Activated CD4-positive, alpha-beta memory T cell treated with anti-CD3 and anti-CD28 coated beads for 36 hours (primary cell): ENCODE measurements at places on chromosomes 7 and 10. TPM values are rescaled to one million over a fixed set of nuclear protein-coding genes. Genes with fewer than 3 reads are reported as not detected.

GRCh38 chr10:101993651-101994200 is 62.2 kb downstream of the ARMH3 start:
- H3K36me3 ChIP-seq, result peaks cover 24% of the 10 kb centered on the region
- H3K27ac ChIP-seq, result no peak overlapping the region
- no peaks in the 10 kb centered on the region for H3K27me3 ChIP-seq
- peaks cover 9% of the 10 kb centered on the region for H3K4me1 ChIP-seq
- no peak for DNase-seq
- H3K4me3 ChIP-seq, result no peak overlapping the region

GRCh38 chr10:114649217-114649903 is 8.7 kb downstream of the ABLIM1 start:
- H3K36me3 ChIP-seq, result no peaks in the 10 kb centered on the region
- no peak for DNase-seq
- no peak overlapping the region for H3K4me3 ChIP-seq
- H3K4me1 ChIP-seq, result no peaks in the 10 kb centered on the region
- H3K27ac ChIP-seq, result no peak overlapping the region
- no peaks in the 10 kb centered on the region for H3K27me3 ChIP-seq

DNA sequence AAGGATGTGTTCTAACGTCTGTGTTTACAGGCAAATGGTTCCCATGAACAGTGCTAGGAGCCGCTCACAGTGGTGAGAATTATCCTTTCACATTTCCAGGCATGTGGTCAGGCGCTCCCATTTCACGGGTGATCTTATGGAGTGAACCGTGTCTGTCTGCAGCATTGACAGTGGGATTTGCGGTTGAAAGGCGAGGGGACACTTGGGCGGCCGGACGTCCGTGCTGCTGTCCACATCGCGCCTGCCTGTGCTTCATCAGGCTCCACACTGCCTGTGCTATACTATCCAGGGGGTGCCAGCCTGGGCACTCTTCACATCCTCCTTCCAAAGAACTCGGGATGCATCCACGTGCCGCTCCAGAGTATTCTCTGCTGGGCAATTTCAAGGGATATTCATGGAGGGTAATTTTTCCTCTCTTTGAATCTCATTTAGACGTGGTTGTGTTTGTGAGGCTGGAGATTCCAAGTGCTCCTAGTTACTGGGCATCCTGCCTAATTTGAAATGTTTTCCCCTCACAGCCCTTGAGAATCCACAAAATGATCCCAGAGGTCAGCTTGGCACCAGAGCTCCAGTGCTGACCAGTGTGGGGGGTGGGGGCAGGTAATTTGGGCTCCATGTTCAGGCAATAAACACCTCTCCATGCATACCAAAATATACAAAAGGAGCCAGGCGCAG is 61.9 kb upstream of the EBF3 start:
- no peak for DNase-seq
- H3K27me3 ChIP-seq, result no peaks in the 10 kb centered on the region
- no peak overlapping the region for H3K27ac ChIP-seq
- no peaks in the 10 kb centered on the region for H3K36me3 ChIP-seq
- no peaks in the 10 kb centered on the region for H3K4me1 ChIP-seq

SLC26A4 gene
- 7.1 TPM for total RNA-seq

SFRP5 gene
- not detected for total RNA-seq

GRCh38 chr7:7719236-7719635 is 829 bp upstream of the RPA3 start:
- peak overlapping the region; percentile 8 for H3K4me3 ChIP-seq
- H3K4me1 ChIP-seq, result peaks cover 17% of the 10 kb centered on the region
- H3K27me3 ChIP-seq, result no peaks in the 10 kb centered on the region
- H3K27ac ChIP-seq, result peak overlapping the region; percentile 45
- peaks cover 5% of the 10 kb centered on the region for H3K36me3 ChIP-seq

AGAP9 gene
- total RNA-seq, result 6.6 TPM

DNA sequence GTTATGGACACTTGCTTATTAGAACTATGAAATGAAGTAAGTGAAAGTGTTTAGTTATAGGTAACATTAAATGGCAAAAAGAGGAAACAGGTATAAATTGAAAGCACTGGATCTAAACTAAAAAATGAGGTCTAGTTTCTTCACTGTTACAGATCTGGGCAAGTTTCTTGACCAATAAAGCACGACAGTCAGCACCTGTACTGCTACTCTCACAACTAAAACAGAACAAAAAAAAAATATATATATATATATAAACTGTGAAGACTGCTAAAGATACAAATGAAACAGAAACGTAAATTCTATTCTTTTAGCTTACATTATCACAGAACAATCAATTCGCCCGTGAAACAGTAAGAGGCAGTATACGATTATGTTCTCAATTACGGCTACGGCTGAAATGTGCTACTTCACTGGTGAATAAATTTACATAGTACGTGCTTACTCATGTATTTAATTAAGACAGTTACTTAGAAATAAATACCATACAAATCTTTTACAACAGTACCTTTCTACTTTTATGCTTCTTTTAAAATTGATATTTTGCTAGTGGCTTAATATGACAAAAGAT is 4.2 kb downstream of the AHR start:
- peaks cover 32% of the 10 kb centered on the region for H3K4me1 ChIP-seq
- no peaks in the 10 kb centered on the region for H3K27me3 ChIP-seq
- no peak for DNase-seq
- peak overlapping the region; percentile 61 for H3K27ac ChIP-seq

GRCh38 chr7:40019558-40019957 is 69.5 kb downstream of the CDK13 start:
- DNase-seq, result no peak
- H3K27ac ChIP-seq, result no peak overlapping the region
- peaks cover 11% of the 10 kb centered on the region for H3K36me3 ChIP-seq
- H3K4me3 ChIP-seq, result no peak overlapping the region

OPN1SW gene
- not detected for total RNA-seq

- no peak overlapping the region for H3K27ac ChIP-seq
- peaks cover 20% of the 10 kb centered on the region for H3K36me3 ChIP-seq
- no peaks in the 10 kb centered on the region for H3K4me1 ChIP-seq
- H3K27me3 ChIP-seq, result no peaks in the 10 kb centered on the region
Measured at GRCh38 chr7:16399265-16399831, 22.0 kb downstream of the CRPPA start.

NDUFB8 gene
- 404 TPM for total RNA-seq

PTF1A gene
- total RNA-seq, result not detected

PNLIPRP2 gene
- not detected for total RNA-seq

- no peaks in the 10 kb centered on the region for H3K27me3 ChIP-seq
- no peaks in the 10 kb centered on the region for H3K36me3 ChIP-seq
- peaks cover 3% of the 10 kb centered on the region for H3K4me1 ChIP-seq
- no peak for DNase-seq
- H3K27ac ChIP-seq, result no peak overlapping the region
Measured at GRCh38 chr10:12396567-12396966, 47.2 kb downstream of the CAMK1D start.

CARD11 gene
- total RNA-seq, result 107 TPM

- H3K27me3 ChIP-seq, result no peaks in the 10 kb centered on the region
- H3K36me3 ChIP-seq, result no peaks in the 10 kb centered on the region
- H3K4me3 ChIP-seq, result no peak overlapping the region
- DNase-seq, result no peak
- no peaks in the 10 kb centered on the region for H3K4me1 ChIP-seq
Measured at GRCh38 chr7:72069263-72069662, 342.9 kb downstream of the CALN1 start.

IFIT1B gene
- not detected for total RNA-seq

- H3K36me3 ChIP-seq, result no peaks in the 10 kb centered on the region
- H3K27me3 ChIP-seq, result no peaks in the 10 kb centered on the region
- no peak for DNase-seq
- H3K27ac ChIP-seq, result no peak overlapping the region
Measured at GRCh38 chr10:82953909-82954308, 1078.9 kb downstream of the NRG3 start.

DNA sequence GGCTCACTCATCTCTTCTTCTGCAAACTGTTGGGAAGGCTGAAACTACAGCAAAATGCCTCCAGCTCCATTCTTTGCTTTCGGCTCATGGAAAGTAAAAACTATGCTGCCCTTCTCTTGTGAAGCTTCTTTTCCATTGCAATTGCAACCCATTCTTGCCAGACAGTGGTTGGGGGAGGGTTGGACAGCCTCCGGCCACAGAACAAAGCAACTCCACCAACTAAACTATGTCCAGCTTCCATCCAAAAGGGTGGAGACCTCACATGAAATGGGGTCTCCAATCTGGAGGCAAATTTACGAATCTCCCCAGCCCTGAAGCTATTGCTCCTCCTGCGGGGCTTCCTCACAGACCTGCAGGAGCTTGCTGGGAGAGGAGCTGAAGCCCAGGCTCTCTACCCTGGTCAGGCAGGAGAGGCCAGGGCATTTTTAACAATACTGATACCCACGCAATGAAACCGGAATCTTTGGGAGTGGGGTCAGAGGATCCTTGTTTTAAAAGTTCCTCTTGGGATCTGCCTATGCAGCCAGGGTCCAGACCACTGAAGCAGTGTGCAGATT is 549 bp downstream of the GPNMB start:
- H3K4me1 ChIP-seq, result peaks cover 5% of the 10 kb centered on the region
- H3K4me3 ChIP-seq, result no peak overlapping the region
- H3K27me3 ChIP-seq, result peaks cover 59% of the 10 kb centered on the region
- H3K36me3 ChIP-seq, result no peaks in the 10 kb centered on the region

DNA sequence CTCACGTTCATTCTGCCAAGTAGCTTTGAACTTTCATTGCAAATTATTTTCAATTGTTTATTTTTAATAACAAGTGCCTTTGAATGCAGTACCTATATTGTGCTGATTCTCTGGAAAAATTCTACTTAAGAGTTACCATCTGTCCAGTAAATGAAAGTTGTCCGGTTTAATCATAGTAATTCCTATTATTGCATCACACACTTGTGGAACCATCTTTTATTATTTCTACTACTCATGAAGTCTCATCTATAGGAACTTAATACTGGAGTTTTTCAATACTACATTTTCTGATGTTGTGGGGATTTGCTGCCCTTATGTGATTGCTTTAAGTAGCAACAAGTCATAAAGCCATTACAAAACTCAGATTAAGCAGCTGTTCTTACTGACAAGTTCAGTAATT is 16.5 kb upstream of the SKAP2 start:
- no peaks in the 10 kb centered on the region for H3K36me3 ChIP-seq
- H3K27ac ChIP-seq, result no peak overlapping the region
- H3K4me3 ChIP-seq, result no peak overlapping the region

TMEM176A gene
- total RNA-seq, result not detected

AKR1C8 gene
- total RNA-seq, result 0.33 TPM

KLF6 gene
- total RNA-seq, result 144 TPM

- H3K27ac ChIP-seq, result no peak overlapping the region
- no peak overlapping the region for H3K4me3 ChIP-seq
- H3K27me3 ChIP-seq, result no peaks in the 10 kb centered on the region
- H3K4me1 ChIP-seq, result no peaks in the 10 kb centered on the region
- H3K36me3 ChIP-seq, result no peaks in the 10 kb centered on the region
Measured at GRCh38 chr10:108850138-108850854, 1073.0 kb downstream of the XPNPEP1 start.

DNA sequence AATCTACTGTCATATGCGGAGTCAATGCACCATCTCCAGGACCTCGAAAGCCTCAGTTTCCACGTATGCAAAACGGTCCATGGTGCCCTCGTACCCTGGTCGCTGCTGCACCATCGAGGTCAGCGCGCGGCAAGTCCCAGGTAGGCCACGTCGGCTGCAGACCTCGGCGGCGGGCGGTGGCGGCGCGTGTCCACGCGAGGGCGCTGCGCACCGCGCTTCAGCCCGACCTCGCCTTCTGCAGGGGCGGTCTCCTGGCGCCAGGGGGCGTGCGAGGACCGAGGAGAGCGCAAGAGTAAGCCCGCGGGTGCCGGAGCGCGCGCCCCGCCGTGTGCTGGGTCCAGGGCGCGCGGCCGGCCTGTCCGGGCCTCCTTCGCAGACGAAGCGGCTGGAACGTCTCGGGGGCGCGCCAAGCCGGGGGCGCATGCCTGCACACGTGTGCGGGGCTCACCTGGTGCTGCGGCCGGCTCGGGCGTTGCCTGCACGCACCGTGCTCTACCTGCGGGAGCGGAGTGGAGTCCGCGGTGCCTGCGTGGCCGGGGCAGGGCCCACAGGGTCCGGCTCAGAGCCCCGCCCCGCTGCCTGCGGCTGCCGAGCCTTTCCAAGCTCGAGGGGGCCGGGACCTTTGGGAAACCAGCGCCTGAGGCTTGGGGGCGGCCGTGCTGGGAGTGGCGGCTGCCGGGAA is 54.0 kb downstream of the GLRX3 start:
- peak; percentile 89 for DNase-seq
- peaks cover 7% of the 10 kb centered on the region for H3K36me3 ChIP-seq
- no peak overlapping the region for H3K27ac ChIP-seq
- H3K4me3 ChIP-seq, result no peak overlapping the region
- H3K27me3 ChIP-seq, result peaks cover 6% of the 10 kb centered on the region
- peaks cover 2% of the 10 kb centered on the region for H3K4me1 ChIP-seq
